ENCODE measurements at places on chromosomes 2 and 18. TPM values are rescaled to one million over a fixed set of nuclear protein-coding genes. Genes with fewer than 3 reads are reported as not detected.

The CROCC2 gene
- not detected for total RNA-seq

- no peak overlapping the region for H3K4me3 ChIP-seq
- H3K36me3 ChIP-seq, result no peaks in the 10 kb centered on the region
- DNase-seq, result no peak
- H3K27me3 ChIP-seq, result no peaks in the 10 kb centered on the region
Measured at GRCh38 chr2:120948662-120949011, 213.0 kb downstream of the GLI2 start.

GRCh38 chr18:11162462-11162861, 13.1 kb upstream of the PIEZO2 start:
- no peak overlapping the region for H3K4me3 ChIP-seq
- H3K36me3 ChIP-seq, result no peaks in the 10 kb centered on the region
- no peak overlapping the region for H3K27ac ChIP-seq

GRCh38 chr2:231648579-231649174, 56.0 kb downstream of the TEX44 start:
- no peaks in the 10 kb centered on the region for H3K27me3 ChIP-seq
- DNase-seq, result peak; percentile 78
- H3K4me3 ChIP-seq, result no peak overlapping the region
- H3K27ac ChIP-seq, result no peak overlapping the region

The CCL20 gene
- 0.30 TPM for total RNA-seq

GRCh38 chr2:36696533-36696932, at the start of gene VIT:
TSS of gene VIT (plus strand) at chr2:36696707. CDS start at chr2:36716371, 19,664 bp downstream.
- H3K4me3 ChIP-seq, result no peak within 1 kb of the TSS
- DNase-seq, result no peak
- H3K4me1 ChIP-seq, result no peaks in the 10 kb centered on the region
- H3K36me3 ChIP-seq, result no peaks in the 10 kb centered on the region

DNA sequence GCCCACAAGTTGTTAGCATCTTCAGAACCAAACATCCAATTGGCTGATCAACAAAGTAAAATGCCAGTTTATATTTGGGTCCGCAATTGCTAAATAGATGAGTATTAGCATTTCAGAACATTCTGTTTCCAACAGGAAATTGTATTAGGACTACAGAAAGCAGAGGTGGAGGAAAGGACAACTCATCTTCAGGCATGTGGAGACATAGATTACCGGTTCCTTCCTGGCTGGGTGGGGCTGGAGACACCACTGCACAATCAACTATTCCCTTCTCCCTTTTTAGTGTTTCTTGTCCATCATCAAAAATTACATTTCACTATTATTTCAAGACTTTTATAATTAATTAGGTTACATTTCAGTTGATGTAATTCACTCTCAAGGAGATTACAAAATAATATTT, 83.8 kb downstream of the ADAM23 start:
- no peak overlapping the region for H3K27ac ChIP-seq
- H3K4me1 ChIP-seq, result no peaks in the 10 kb centered on the region
- H3K4me3 ChIP-seq, result no peak overlapping the region
- H3K27me3 ChIP-seq, result no peaks in the 10 kb centered on the region
- DNase-seq, result no peak
- H3K36me3 ChIP-seq, result no peaks in the 10 kb centered on the region

- H3K36me3 ChIP-seq, result no peaks in the 10 kb centered on the region
- peaks cover 40% of the 10 kb centered on the region for H3K27me3 ChIP-seq
- H3K27ac ChIP-seq, result no peak overlapping the region
Measured at GRCh38 chr18:10322004-10322403, 132.4 kb upstream of the APCDD1 start.

The SNORC gene
- 14.0 TPM for total RNA-seq

- no peaks in the 10 kb centered on the region for H3K36me3 ChIP-seq
- H3K4me1 ChIP-seq, result peaks cover 28% of the 10 kb centered on the region
- H3K4me3 ChIP-seq, result peak overlapping the region; percentile 95
Measured at GRCh38 chr2:219596954-219597551, 604 bp upstream of the STK11IP start.

DNA sequence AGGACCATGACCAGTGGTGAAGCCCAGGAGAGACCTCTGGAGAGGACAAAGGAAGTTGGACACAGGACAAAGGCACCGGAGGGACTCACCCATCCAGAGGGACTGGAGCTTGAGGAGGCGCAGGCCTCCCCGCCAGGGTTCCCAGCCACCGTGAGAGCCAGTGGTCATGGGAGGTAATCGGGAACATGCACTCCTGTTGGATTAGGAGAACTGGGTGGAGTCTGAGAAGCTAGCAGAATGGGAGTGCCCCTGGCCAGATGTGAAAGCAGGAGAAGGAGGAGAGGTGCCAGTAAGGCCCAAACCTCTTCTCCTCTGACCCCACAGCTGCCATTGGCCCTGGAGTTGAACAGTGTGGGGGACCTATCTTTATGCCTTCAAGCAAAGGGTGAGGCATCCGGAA, 20.3 kb downstream of the POU3F3 start:
- no peaks in the 10 kb centered on the region for H3K4me1 ChIP-seq
- no peak overlapping the region for H3K4me3 ChIP-seq
- H3K27me3 ChIP-seq, result peaks cover 12% of the 10 kb centered on the region
- H3K36me3 ChIP-seq, result no peaks in the 10 kb centered on the region

The HOXD4 gene
- 0.61 TPM for total RNA-seq

The GNLY gene
- 0.74 TPM for total RNA-seq

The LYG2 gene
- 0.27 TPM for total RNA-seq

The RFTN2 gene
- total RNA-seq, result not detected

The MORN2 gene
- 11.9 TPM for total RNA-seq

The ANKRD30B gene
- total RNA-seq, result not detected

DNA sequence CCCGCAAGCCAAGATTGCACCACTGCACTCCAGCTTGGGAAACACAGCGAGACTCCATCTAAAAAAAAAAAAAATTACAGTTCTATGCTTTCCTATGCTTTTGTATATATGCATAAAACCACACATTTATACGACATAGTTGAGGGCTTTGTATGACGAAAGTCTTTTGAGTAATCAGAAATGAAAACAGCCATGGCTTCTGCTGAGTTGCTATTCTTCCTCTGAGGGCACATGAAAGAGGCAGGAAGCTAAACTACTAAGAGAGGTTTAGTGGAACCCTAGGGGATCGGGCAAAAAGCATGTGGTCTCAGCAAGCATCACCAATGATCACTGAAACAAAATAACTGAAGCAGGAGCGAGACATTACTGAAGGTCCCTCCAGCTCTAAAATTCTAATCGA, 99.6 kb downstream of the ZAP70 start:
- no peaks in the 10 kb centered on the region for H3K27me3 ChIP-seq
- peaks cover 28% of the 10 kb centered on the region for H3K36me3 ChIP-seq
- H3K4me1 ChIP-seq, result no peaks in the 10 kb centered on the region
- no peak overlapping the region for H3K27ac ChIP-seq

DNA sequence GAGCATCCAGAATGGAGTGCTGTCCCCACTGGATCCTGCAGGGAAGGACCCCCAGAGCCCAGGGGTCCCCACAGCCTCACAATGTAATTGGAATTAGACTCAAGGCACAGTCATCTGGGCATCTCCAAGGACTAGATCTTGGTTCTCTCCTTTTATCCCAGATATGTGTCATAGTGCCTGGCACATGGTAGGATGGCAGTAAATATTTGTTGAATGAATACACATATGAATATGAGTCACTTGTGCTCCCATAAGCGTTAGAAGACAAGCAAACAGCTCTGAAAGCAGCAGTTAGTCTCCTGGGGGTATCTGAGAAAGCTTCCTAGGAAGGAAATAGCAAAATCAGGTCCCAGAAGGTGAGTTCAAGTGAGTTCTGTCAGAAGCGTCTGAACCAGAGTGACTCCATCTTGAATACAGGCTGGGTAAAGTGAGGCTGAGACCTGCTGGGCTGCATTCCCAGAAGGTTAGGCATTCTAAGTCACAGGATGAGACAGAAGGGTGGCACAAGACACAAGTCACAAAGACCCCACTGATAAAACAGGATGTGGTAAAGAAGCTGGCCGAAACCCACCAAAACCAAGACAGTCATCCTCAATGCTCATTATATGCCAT, 234.1 kb upstream of the ID2 start:
- no peaks in the 10 kb centered on the region for H3K36me3 ChIP-seq
- H3K4me3 ChIP-seq, result no peak overlapping the region

The ADRA2B gene
- total RNA-seq, result 0.47 TPM

DNA sequence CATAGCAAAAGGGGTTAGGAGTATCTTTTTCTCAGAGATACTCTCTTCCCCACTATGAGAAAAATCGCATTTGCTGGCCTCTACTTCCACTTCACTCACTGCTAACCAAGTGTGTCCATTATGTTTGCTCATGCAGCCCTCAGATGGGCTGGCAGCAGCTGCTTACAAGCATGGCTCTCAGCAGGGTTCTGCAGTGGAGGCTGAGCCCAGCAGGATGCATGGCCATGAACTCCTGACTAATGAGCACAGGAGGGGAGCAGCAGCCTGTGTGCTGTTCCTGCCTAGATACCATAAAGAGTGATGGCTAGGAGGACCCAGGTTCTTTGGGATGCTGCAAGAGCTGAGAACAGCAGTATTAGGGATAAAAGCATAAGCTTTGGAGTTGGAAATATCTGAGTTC, 316.9 kb upstream of the THSD7B start:
- H3K4me1 ChIP-seq, result no peaks in the 10 kb centered on the region
- H3K36me3 ChIP-seq, result no peaks in the 10 kb centered on the region
- peaks cover 61% of the 10 kb centered on the region for H3K27me3 ChIP-seq
- no peak overlapping the region for H3K4me3 ChIP-seq
- no peak for DNase-seq

The BMP10 gene
- total RNA-seq, result not detected

The CDH2 gene
- total RNA-seq, result 0.15 TPM

DNA sequence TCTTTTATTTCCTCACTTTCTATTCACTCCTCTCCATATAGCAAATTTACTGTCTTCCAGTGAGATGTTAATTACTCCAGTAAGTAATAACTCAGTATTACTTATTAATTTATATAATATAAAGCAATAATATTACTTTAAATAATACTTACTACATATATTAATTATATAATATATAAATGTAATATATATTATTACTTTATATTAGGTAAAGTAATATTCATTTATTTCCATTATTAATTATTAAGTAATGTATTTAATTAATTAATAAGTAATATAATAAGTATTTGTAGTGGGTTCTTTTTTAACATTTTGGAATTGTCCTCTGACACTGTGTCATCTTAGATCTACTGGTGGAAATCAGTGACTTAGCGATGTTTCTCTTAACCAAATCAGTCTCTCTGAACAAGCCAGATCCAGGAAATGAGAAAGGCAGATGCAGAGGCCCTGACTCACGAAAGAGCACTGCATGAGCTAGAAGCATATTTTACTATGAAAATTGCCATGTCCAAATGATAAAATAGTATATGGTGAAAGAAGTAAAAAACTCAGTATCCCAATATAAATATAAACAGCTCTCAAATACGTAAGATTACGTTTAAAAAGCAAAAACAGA, 115.9 kb downstream of the DSEL start:
- H3K4me3 ChIP-seq, result no peak overlapping the region
- no peak overlapping the region for H3K27ac ChIP-seq
- H3K36me3 ChIP-seq, result no peaks in the 10 kb centered on the region
- H3K4me1 ChIP-seq, result no peaks in the 10 kb centered on the region
- no peaks in the 10 kb centered on the region for H3K27me3 ChIP-seq
- no peak for DNase-seq

- H3K4me1 ChIP-seq, result no peaks in the 10 kb centered on the region
- H3K4me3 ChIP-seq, result no peak overlapping the region
- no peak overlapping the region for H3K27ac ChIP-seq
- no peaks in the 10 kb centered on the region for H3K36me3 ChIP-seq
- no peaks in the 10 kb centered on the region for H3K27me3 ChIP-seq
Measured at GRCh38 chr2:23953625-23954024, 13.4 kb downstream of the UBXN2A start.

GRCh38 chr2:75390169-75390568, 170.6 kb downstream of the EVA1A start:
- peaks cover 14% of the 10 kb centered on the region for H3K27me3 ChIP-seq
- no peak overlapping the region for H3K4me3 ChIP-seq
- no peak overlapping the region for H3K27ac ChIP-seq
- H3K4me1 ChIP-seq, result no peaks in the 10 kb centered on the region

DNA sequence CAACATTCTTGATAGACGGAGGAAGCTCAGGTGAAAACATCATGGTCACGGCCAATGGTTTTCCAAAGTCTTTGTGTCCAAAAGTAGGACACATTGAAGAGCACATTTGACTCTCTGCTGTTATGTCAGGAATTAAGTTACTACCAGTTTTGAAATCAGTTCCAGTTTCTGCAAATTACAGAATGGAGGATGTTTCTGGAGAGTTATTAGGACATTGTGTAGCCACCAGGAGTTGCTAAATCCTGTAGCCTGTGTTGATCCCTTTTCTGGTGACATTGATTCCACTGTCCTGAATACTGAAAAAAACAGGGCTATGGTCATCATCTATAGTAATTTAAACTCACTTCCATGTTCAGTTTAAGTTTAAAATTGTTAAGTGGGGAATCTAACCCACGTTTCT, 15.3 kb downstream of the UPP2 start:
- no peak overlapping the region for H3K27ac ChIP-seq
- H3K4me3 ChIP-seq, result no peak overlapping the region
- H3K4me1 ChIP-seq, result no peaks in the 10 kb centered on the region
- H3K36me3 ChIP-seq, result no peaks in the 10 kb centered on the region
- no peaks in the 10 kb centered on the region for H3K27me3 ChIP-seq
- DNase-seq, result no peak

- H3K27me3 ChIP-seq, result no peaks in the 10 kb centered on the region
- H3K4me1 ChIP-seq, result no peaks in the 10 kb centered on the region
- DNase-seq, result peak; percentile 19
- H3K27ac ChIP-seq, result no peak overlapping the region
- H3K36me3 ChIP-seq, result no peaks in the 10 kb centered on the region
Measured at GRCh38 chr2:44715671-44716081, 225.8 kb upstream of the SIX3 start.

DNA sequence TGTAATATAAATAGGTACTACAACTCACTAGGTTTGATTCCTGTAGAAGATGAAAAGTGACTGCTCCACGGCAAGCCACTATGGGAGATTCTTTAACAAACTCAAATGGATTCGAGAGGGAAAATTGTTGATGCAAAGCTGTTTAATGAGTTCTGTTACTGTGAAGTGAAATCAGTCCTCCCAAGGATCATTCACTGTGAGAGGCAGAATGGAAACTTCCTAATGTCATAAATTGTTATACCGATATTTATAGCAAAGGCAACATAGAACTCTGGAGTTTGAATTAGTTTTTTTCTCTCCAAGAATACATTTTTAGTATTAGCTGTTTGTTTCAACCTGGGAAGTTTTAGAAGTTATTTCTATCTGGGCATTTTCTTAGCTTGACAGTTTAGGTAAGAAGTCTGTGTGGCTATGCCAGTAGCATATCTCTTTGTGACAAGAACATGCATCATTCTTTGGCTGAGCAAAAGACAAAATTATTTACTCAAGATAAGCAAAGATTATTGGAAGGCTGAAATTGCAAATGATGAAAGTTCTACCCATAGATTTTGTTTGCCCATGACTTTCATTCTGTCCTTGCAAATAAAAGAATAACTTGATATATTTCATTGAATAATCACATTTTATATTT, 979.7 kb downstream of the DPP10 start:
- no peaks in the 10 kb centered on the region for H3K36me3 ChIP-seq
- H3K27ac ChIP-seq, result no peak overlapping the region
- no peaks in the 10 kb centered on the region for H3K4me1 ChIP-seq
- no peaks in the 10 kb centered on the region for H3K27me3 ChIP-seq
- H3K4me3 ChIP-seq, result no peak overlapping the region
- DNase-seq, result no peak

- no peak overlapping the region for H3K4me3 ChIP-seq
- no peaks in the 10 kb centered on the region for H3K36me3 ChIP-seq
- no peak overlapping the region for H3K27ac ChIP-seq
- DNase-seq, result no peak
- no peaks in the 10 kb centered on the region for H3K4me1 ChIP-seq
- H3K27me3 ChIP-seq, result no peaks in the 10 kb centered on the region
Measured at GRCh38 chr2:58341047-58341446, 99.9 kb upstream of the FANCL start.

GRCh38 chr2:178536037-178536436, 55.8 kb downstream of the PLEKHA3 start:
- H3K27ac ChIP-seq, result no peak overlapping the region
- H3K36me3 ChIP-seq, result no peaks in the 10 kb centered on the region
- no peaks in the 10 kb centered on the region for H3K4me1 ChIP-seq
- H3K27me3 ChIP-seq, result no peaks in the 10 kb centered on the region
- no peak overlapping the region for H3K4me3 ChIP-seq

The MALL gene
- total RNA-seq, result 223 TPM
